ENCODE measurements at places on chromosomes 16 and 17. TPM values are rescaled to one million over a fixed set of nuclear protein-coding genes. Genes with fewer than 3 reads are reported as not detected.

GRCh38 chr17:48814504-48814903, 2.5 kb downstream of the TTLL6 start:
- peak; percentile 11 for DNase-seq

GRCh38 chr17:19292377-19292711, 55.2 kb downstream of the EPN2 start:
- DNase-seq: no peak

DNA sequence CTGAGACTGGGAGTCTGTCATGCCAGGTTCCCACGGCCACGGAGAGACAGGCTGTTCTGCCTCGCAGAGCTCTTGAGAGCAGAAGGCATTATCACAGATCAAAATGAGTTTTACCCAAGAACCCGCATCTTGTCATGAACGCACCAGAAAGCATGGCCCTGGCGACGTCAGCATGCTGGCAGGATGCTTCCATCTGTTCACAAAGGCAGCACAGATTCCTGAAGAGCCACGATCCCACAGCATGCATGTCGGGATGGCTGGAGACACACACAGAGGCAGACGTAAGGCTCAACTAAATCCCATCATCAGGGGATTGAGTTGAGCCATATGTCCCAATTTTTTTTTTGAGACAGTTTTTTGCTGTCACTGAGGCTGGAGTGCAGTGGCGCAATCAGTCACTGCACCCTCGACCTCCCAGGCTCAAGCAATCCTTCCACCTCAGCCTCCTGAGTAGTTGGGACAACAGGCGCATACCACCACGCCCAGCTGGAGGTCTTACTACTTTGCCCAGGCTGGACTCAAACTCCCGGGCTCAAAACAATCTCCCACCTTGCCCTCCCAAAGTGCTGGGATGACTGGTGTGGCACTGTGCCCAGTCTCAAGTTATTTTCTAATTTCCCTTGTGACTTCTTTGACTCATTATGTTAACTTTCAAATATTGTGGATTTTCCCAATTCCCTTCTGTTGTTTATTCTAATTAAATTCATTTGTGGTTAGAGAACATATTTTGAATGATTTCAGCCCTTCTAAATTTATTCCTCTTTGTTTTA, 11.1 kb downstream of the FANCA start:
- DNase-seq: peak; percentile 77

LRRC36 gene
- 0.51 TPM for total RNA-seq

CPD gene
- total RNA-seq: 192 TPM

GNG13 gene
- total RNA-seq: not detected
